ENCODE measurements at places on chromosomes 6 and 20.
A peak's percentile ranks its signal among the peaks of the same experiment; 100 is the strongest.

GRCh38 chr6:2229742-2230141 lies 15.7 kb downstream of the GMDS start:
- DNase-seq, result no peak

GRCh38 chr6:170297576-170298330 lies 6.9 kb upstream of the DLL1 start:
- DNase-seq, result no peak

DNA sequence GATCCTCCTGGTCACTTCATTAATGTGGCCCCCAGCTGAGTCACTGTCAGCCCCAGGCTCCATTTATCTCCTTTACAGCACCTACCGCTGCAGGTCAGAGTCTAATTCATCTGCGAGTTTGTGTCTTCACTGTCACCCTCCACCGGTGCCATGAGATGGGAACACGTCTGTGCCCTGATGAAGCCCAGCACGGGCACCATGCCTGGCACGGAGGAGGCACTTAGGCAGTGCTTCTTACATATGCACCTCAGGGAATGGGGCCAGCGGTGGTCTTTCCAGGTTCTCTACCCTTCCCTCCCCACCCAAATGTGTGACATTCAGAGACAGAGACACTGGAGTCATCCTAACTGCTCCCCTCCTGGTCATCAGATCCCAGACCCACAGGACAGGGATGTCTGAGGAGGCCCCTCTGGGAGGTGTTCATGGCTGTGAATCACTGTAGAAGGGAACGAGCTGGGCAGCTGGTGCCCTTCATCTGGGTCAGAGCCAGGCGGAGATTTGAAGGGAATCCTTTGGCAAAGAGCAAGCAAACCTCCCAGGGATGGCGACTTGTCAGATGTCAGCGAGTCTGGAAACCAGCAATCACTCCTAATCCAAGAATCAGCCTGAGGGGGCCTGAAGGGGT lies 364.6 kb downstream of the PREX1 start:
- DNase-seq, result peak; percentile 18

GRCh38 chr6:167130712-167131684 lies 8.1 kb downstream of the CCR6 start:
- DNase-seq, result no peak

- peak; percentile 28 for DNase-seq
Measured at GRCh38 chr6:143271024-143271423, 179.5 kb downstream of the ADAT2 start.

GRCh38 chr6:55886185-55886836 lies 10.9 kb upstream of the BMP5 start:
- DNase-seq, result no peak

DNA sequence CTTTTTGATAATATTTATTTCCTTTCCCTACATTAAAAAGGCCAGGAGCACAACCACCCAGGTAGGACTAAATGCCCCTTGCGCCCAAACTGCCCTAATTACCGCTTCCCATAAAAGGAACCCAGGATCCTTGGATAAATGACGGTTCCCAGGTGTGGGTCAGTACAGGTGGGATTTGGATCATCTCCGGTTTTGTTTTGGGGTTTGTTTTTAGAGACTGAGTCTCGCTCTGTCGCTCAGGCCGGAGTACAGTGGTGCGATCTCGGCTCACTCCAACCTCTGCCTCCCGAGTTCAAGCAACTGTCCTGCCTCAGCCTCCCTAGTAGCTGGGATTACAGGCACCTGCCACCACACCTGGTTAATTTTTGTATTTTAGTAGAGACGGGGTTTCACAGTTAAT lies 28.4 kb downstream of the ZNF217 start:
- DNase-seq, result no peak

DNA sequence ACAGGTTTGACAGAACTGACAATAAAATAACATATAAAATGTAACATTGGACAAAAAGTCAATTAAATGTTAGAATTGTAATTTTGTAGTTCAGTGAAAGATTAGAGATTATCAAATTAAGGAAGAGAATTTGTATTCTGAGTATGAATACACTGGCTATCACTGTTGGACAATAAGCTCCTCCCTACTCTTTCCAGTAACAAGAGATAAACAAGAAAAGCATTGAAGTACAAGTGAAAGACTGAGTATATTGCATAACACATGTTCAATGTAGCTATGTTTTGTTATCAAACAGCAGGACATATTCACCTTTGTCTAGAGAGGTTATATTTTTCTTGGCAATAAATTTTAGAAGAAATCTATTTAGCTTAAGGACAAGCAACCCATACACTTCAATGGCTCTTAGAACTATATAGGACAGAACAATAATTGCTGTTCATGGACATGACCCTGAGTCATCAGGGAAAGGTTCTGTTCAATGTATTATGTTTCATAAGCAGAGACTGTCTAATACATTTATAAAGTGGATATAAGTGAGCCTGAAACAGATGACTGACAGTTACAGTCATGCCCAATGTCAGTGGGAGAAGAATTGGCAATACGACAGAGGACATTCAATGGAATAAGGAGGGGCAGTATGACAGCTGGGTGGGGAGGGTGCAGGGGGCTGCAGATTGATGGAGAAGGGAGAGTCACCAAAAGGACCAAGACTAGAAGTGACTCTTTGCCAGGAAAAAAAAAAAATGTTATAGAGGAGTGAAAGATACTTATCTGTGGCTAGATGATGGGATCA lies 520.4 kb downstream of the FRK start:
- no peak for DNase-seq

GRCh38 chr6:143205131-143205535 lies 144.4 kb downstream of the AIG1 start:
- DNase-seq, result no peak

GRCh38 chr6:53498649-53499048 lies 46.3 kb downstream of the GCLC start:
- DNase-seq, result no peak

- DNase-seq, result no peak
Measured at GRCh38 chr6:25431975-25432307, 152.8 kb downstream of the CARMIL1 start.

DNA sequence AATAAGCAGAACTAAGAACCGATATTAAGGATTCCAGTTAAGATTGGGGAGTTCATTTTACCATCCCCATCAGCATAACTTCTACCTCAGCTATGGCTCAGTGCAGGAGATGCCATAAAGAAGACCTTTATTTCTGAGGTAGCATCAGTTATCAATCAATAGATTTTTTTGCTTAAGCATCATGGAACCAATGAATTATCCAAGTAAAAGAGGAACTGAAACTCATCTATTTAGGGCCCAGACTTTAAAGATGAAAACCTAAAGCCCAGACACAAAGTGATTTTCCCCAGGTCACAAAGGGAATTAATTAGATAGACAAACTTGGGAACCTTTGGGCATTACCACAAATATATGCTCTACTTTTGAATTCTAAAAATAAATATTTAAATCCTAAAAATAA lies 59.2 kb upstream of the TINAG start:
- DNase-seq, result no peak

All from G401 (cell line).